Common myeloid progenitor, CD34-positive (primary cell): ENCODE measurements at places on chromosomes 5 and 9.

DNA sequence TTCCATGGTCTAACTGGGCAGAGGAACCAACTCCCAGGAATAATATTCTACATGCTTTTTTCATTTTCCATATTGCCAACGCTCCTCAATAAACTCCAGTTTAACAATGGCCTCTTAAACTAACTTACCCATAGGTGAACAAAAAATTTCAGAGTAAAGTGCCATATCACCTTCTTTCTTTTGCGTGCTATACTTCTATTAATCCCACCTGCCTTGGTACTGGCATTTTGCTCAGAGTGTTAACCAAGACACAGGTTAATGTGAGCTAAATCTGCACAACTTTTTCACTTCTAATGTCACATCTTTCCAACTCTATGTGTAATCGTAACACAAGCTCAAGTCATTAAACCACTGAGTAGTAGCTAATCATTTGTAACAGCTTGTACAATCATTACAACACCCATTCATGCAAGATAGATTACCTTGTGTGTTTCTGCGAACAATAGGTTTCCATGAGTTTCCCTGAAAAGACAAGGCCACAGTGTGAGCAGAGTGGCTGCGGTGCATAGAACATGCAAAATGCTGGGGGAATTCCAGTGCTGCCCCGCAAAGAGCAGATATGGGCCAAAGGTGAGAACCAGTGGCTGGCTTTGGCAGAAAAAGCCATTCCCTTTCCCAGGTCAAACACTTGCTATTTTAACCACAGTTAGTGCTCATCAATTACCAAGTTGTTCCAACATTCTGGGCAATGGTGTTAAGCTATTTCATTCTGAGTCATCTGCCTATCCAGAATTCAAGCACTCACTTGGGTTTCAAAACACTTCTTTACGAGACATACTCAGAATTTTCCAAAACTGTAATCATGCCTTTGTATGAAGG lies 42.8 kb downstream of the TIMD4 start:
- DNase-seq: no peak
- H3K27me3 ChIP-seq: no peaks in the 10 kb centered on the region
- H3K4me1 ChIP-seq: no peaks in the 10 kb centered on the region

DNA sequence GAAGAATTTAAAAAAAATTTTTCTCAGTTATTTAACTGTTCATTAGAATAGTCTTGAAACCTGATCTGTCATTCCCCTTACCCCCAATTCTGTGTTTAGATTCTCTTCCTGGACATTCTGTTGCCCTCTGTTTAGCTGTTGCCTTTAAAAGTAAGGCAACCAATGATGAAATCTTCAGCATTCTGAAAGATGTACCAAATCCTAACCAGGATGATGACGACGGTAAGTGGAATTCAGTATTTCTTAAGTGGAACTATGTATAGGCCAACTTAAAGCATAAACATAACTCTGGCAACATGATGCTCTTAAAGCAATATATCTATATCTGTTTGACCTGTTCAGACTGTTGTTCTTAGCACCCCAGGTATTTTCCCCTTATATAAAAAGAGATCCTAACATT lies 27.2 kb downstream of the NCBP1 start:
- H3K4me1 ChIP-seq: no peaks in the 10 kb centered on the region
- peaks cover 92% of the 10 kb centered on the region for H3K36me3 ChIP-seq
- no peaks in the 10 kb centered on the region for H3K27me3 ChIP-seq
- no peak for DNase-seq

DNA sequence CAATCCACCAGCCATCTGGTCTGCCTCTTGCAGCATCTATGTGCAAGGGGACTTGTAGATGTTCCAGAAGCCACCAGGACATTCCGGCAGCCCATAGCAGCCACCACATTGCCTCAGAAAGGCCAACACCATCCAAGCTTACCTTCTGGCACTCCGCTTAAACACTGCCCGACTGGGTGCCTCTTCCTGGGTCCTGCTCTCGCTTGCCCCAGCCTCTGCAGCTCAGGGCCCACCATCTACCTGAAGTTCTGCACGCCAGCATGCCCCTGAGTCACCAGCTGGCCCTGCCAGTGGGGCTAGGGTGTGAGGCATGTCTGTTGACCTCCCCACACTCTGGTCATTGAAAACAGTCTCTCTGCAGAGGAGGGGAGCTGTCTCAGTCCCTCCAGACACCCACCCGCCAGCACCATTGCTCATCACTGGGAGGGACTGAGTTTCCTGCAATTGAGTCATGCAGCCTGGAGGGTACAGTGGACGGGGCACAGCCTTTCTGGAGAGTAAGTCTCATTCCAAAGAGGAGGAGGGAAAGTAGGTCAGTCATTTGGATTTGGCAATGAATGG lies 16.9 kb upstream of the COL5A1 start:
- no peaks in the 10 kb centered on the region for H3K36me3 ChIP-seq
- no peak for DNase-seq
- H3K4me3 ChIP-seq: no peak overlapping the region
- H3K27me3 ChIP-seq: no peaks in the 10 kb centered on the region
- H3K27ac ChIP-seq: no peak overlapping the region

- H3K27me3 ChIP-seq: peaks cover 4% of the 10 kb centered on the region
- DNase-seq: peak; percentile 29
- H3K27ac ChIP-seq: no peak overlapping the region
- H3K4me3 ChIP-seq: no peak overlapping the region
- no peaks in the 10 kb centered on the region for H3K36me3 ChIP-seq
Measured at GRCh38 chr5:136249678-136250266, 56.8 kb upstream of the SMIM32 start.

GRCh38 chr9:37999588-38000189 lies 69.3 kb downstream of the SHB start:
- H3K36me3 ChIP-seq: no peaks in the 10 kb centered on the region
- no peak overlapping the region for H3K4me3 ChIP-seq
- H3K27me3 ChIP-seq: no peaks in the 10 kb centered on the region
- peaks cover 36% of the 10 kb centered on the region for H3K4me1 ChIP-seq
- no peak for DNase-seq

DNA sequence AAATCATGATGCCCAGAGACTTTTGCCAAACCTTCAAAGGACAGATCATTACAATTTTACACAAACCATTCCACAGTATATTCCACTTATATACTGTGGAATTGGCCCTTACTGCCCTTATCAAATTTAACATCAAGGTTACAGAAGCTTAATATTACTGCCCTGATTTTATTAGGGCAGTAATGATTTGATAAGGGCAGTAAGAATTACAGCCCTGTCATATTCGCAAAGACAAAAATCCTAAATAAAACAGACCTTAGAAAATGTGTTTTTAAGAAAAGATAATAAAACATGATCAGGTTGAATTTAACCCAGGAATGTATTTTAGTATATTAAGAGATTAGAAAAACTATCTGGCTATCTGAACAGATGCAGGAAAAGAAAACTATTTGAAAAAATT lies 7.7 kb upstream of the TMEM161B start:
- H3K4me1 ChIP-seq: no peaks in the 10 kb centered on the region
- H3K36me3 ChIP-seq: peaks cover 13% of the 10 kb centered on the region
- no peaks in the 10 kb centered on the region for H3K27me3 ChIP-seq
- H3K4me3 ChIP-seq: no peak overlapping the region

DNA sequence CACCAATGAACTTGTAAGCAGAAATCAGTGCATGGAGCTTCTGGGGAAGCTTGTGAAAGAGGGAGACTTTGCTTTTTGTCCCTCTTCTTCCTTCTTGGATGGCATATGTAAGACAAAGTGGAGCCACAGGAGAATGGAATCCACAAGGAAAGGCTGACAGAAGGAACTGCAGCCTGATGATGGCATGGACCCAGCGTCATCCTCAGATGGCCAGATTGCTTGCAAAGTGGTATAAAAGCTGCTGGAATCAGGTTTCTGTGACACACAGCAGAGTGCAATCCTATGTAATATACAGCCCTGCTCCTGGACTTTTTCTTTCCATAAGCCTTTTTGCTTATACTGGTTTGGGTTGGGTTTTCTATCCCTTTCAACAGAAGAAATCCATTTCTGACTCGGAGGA lies 31.4 kb upstream of the SPARC start:
- no peak overlapping the region for H3K27ac ChIP-seq
- no peak for DNase-seq
- H3K27me3 ChIP-seq: no peaks in the 10 kb centered on the region
- H3K4me1 ChIP-seq: peaks cover 6% of the 10 kb centered on the region

- H3K4me1 ChIP-seq: no peaks in the 10 kb centered on the region
- DNase-seq: no peak
- no peak overlapping the region for H3K4me3 ChIP-seq
- no peak overlapping the region for H3K27ac ChIP-seq
- no peaks in the 10 kb centered on the region for H3K27me3 ChIP-seq
Measured at GRCh38 chr9:86142973-86143372, 43.6 kb upstream of the GOLM1 start.

GRCh38 chr5:139925650-139926640 lies 117.2 kb downstream of the NRG2 start:
- H3K27ac ChIP-seq: no peak overlapping the region
- H3K4me1 ChIP-seq: no peaks in the 10 kb centered on the region
- peaks cover 17% of the 10 kb centered on the region for H3K27me3 ChIP-seq
- no peaks in the 10 kb centered on the region for H3K36me3 ChIP-seq
- H3K4me3 ChIP-seq: no peak overlapping the region
- DNase-seq: no peak

DNA sequence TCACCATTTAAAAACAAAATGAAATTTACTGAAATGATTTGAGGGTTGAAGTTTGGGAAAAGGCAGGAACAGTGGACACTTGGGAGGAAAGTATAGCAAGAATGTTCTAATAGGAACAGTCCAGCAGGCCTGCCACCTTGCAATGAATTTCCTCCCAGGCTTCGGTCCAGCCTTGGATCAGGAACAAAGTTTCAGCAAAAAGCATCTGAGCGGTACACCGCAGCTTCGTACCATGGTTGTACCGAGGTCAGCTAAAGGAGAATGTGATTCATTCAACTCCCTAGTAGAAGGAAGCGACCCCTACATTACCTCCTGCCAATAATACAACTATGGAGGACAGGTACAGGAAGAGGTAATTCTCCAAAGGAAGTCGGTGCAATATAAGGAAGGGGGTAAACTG lies 111.4 kb downstream of the ENC1 start:
- no peaks in the 10 kb centered on the region for H3K27me3 ChIP-seq
- H3K4me1 ChIP-seq: no peaks in the 10 kb centered on the region
- H3K36me3 ChIP-seq: no peaks in the 10 kb centered on the region
- H3K27ac ChIP-seq: no peak overlapping the region
- no peak for DNase-seq
- no peak overlapping the region for H3K4me3 ChIP-seq

DNA sequence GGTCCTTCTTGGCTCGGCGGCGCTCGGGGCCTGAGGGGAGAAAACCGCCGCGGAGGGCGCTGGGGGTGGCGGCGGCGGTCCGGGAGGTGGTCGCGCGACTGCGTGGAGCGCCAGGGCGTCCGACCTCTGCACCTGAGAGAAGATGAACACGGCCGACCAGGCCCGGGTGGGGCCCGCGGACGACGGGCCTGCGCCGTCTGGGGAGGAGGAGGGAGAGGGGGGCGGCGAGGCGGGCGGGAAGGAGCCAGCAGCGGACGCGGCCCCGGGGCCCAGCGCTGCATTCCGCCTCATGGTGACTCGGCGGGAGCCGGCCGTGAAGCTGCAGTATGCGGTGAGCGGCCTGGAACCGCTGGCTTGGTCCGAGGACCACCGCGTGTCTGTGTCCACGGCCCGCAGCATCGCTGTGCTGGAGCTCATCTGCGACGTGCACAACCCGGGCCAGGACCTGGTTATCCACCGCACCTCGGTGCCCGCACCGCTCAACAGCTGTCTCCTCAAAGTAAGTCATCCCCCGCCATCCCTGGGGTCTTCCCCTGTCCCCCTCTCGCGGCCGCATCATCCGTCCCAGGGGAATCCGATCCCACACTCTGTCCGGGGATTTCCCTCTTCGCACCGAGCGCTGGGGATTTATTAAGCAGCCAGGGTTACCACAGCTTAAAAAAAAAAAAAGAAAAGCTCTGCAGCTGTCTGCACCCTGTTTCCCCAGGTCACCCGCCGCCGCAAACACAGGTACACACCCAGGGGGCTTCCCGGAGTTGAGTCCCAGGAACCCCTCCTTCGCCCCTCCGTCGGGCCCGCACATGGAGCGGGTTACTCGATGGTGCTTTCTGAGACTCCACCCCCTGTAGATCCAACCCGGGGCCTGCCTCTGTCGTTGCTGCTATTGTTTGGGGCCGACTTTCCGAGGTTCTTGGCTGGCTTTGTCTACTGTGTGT lies at the start of gene GTF3C4:
GTF3C4 (plus strand) TSS at position 8 of the 935 bp plus-strand sequence; CDS start at position 143, 135 bp downstream.
- peak within 1 kb of the TSS; percentile 82 for H3K4me3 ChIP-seq
- H3K36me3 ChIP-seq: no peaks in the 10 kb centered on the region
- peak; percentile 15 for DNase-seq
- H3K27me3 ChIP-seq: no peaks in the 10 kb centered on the region
- peaks cover 36% of the 10 kb centered on the region for H3K4me1 ChIP-seq

GRCh38 chr5:74299833-74300232 lies 340.7 kb downstream of the ENC1 start:
- H3K27me3 ChIP-seq: no peaks in the 10 kb centered on the region
- no peaks in the 10 kb centered on the region for H3K4me1 ChIP-seq
- no peak overlapping the region for H3K27ac ChIP-seq
- no peaks in the 10 kb centered on the region for H3K36me3 ChIP-seq
- no peak for DNase-seq
- no peak overlapping the region for H3K4me3 ChIP-seq

DNA sequence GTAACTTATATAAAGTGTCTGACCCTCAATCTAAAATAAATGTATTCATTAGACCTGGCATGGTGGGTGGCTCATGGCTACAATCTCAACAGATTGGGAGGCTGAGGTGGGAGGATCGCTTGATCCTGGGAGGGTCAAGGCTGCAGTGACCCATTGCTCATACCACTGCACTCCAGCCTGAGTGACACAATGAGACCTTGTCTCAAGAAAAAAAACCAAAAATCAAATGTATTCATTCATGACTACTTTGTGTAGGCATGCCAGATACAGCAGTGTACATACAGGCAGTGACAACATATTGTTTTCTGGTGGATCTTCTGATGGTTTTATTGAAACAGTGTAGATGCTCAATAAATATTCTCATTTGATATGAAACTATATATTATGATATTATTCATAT lies 201.0 kb downstream of the TRIM32 start:
- no peak for DNase-seq
- no peak overlapping the region for H3K27ac ChIP-seq
- no peaks in the 10 kb centered on the region for H3K36me3 ChIP-seq
- no peaks in the 10 kb centered on the region for H3K27me3 ChIP-seq

- peak; percentile 42 for DNase-seq
- H3K36me3 ChIP-seq: no peaks in the 10 kb centered on the region
- no peaks in the 10 kb centered on the region for H3K27me3 ChIP-seq
- no peak overlapping the region for H3K4me3 ChIP-seq
- no peaks in the 10 kb centered on the region for H3K4me1 ChIP-seq
Measured at GRCh38 chr9:131422241-131422792, 28.4 kb downstream of the PRRC2B start.

DNA sequence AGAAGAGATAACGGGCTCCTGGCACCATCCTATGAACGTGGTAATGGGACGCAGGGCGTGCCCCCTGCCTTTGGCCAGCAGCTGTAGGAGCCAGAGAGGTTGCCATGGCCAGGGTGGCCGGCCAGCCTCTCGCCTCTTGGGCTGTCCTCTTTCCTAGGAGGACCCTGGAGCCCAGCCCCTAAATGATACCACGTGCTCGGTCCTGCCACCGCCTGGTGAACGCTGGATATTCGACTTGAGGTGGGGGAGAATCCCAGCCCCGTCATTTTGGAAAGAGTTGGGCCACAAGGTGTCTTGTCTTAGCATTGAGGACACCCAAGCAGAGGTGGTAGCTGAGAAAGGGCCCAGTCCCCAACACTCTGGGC lies 391 bp upstream of the NRG2 start:
- no peak overlapping the region for H3K27ac ChIP-seq
- no peak for DNase-seq
- H3K36me3 ChIP-seq: no peaks in the 10 kb centered on the region
- H3K27me3 ChIP-seq: peaks cover 25% of the 10 kb centered on the region
- peak overlapping the region; percentile 60 for H3K4me3 ChIP-seq
- H3K4me1 ChIP-seq: peaks cover 3% of the 10 kb centered on the region

- H3K27me3 ChIP-seq: peaks cover 5% of the 10 kb centered on the region
- no peak overlapping the region for H3K4me3 ChIP-seq
- no peak overlapping the region for H3K27ac ChIP-seq
- DNase-seq: no peak
Measured at GRCh38 chr5:175809531-175810121, 61.8 kb upstream of the CPLX2 start.
